H54 (cell line): ENCODE measurements at places on chromosomes 3 and 15.

GRCh38 chr3:72661115-72661457 is 187.2 kb downstream of the SHQ1 start:
- peak; percentile 78 for DNase-seq

DNA sequence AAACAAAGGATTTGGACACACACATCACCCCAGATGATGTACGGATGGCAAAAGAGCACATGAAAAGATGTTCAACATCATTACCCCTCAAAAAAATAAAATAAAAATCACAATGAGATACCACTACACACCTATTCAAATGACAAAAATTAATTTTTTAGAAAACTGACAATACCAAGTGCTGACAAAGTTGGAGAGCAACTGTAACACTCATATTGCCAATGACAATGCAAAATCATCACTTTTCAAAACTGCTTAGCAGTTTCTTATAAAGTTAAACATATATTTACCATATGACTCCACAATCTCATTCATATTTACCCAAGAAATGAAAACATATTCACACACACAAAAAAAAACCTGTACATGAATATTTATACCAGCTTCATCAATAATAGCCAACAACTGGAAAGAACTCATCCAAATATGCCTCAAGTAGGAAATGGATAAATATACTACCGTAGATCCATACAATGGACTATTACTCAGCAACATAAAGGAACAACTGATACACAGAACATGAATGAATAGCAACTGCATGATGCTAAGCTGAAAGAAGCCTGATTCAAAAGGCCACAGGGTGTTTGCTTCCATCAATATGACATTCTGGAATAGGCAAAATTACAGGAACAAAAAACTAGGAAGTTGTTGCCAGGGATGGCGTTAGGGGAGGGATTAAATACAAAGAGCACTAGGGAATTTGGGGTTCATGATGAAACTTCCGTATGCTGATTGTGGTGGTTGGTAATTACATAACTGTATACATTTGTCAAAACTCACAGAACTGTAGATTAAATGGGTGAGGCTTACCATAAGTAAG is 1.3 kb downstream of the FSIP1 start:
- DNase-seq: no peak

- no peak for DNase-seq
Observed at GRCh38 chr3:123412811-123413604, 35.9 kb downstream of the ADCY5 start.

GRCh38 chr3:40837300-40837699 is 312.5 kb downstream of the ZNF621 start:
- DNase-seq: no peak

DNA sequence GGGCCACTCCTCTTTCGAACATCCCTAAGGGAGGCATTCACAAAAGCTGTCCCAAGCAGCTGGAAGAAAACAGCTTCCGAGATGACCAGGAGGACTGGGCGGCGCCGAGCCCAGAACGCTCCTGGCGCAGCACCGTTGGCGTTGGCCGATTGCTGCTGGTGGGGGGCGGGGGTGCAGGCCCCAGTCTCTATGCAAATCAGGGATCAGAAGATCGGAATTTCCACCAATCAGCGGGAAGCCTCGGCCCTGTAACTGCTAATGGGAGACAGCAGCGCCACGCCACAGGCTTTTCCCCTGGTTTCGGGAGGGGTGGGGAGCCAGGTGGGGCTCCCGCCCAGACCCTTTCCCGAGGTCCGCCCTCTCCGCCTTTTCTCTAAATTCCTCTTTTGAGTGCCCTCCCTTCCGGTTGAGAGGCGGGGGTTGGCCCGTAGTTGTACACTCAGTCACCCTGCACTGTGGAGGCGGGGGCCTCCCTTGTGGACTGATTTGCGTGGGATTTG is 27.0 kb downstream of the HMCES start:
- DNase-seq: no peak

DNA sequence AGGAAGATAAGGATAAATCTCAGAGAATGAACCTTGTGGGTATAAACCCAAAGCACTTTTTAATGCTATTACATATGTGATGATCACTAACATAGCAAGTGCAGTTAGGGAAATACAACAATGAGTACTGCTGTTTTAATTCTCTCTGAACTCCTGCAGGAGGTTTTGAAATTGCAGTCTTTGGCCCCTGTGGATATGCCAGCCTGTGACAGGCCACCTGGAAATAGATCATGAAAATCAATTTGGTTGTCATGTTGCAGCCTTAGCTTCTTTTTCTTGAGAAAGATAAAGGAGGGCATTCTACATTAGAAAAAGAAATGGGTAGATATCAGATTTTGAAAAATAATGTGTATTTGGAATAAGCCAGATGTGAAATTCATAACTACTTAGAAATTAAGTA is 103.6 kb downstream of the RSRC1 start:
- no peak for DNase-seq

GRCh38 chr3:8746780-8747345 is 13.3 kb downstream of the CAV3 start:
- no peak for DNase-seq

- no peak for DNase-seq
Observed at GRCh38 chr3:37467761-37468160, 293.4 kb upstream of the LRRFIP2 start.

DNA sequence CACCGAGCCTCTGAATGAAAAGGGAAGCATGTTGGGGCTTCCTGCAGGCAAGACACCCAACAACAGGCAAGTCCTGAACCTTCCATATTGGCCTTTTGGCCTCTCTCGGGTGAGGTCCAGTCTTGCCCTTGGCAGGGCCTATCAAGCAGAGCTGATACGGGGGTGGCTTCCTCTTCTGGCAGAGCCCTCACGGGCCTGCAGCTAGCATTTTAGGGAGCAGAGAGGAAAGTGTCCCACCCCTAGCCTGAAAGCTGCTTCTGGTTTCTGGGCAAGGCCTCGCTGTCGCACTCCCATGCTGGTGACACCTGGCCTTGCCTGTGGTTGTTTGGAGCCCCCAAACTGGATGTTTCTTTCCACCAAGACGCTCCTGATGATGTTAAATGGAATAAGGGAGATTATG is 31.8 kb upstream of the CTSH start:
- DNase-seq: no peak

DNA sequence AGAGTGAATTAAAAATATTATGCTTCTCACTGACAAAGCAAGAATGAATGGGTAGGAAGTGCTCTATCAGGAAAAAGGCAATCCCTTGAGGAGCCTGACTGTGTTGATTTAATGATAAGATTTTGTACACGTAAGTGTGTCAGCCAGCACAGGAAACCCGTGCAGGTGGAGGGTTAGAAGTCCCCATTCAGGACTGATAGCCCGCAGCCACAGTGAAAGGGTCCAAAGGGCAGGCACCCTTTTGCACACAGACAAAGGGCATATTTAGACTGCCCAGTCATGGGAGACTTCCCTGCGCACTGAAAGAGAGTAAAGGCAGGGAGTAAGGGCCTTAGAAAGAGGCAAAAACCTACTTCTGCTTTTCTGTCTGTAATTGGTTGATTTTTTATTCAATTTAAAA is 26.4 kb upstream of the SKIL start:
- no peak for DNase-seq

- DNase-seq: no peak
Observed at GRCh38 chr15:52808441-52808840, 18.3 kb upstream of the ONECUT1 start.

GRCh38 chr3:171813897-171814460 is 3.7 kb upstream of the PLD1 start:
- no peak for DNase-seq

- DNase-seq: no peak
Observed at GRCh38 chr3:18097473-18097872, 327.7 kb downstream of the SATB1 start.

GRCh38 chr15:68298882-68299381 is 21.4 kb downstream of the FEM1B start:
- DNase-seq: no peak

DNA sequence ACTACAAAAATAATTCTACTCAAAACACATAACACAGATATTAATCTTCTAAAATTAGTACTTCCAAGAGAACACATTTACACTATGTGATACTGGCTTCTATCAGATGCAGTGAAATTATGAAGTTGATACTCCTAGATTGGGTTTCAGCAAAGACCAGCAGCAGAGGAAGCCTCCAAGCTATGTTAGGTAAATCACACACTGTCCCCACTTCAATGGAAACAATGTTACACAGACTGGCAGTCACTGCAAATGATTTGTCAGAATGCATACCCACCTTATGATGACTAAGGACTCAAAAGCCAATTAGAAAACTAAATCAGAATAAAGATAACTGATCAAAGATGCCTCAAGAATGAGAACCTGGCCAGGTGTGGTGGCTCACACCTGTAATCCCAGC is 90.1 kb upstream of the MYO5C start:
- DNase-seq: no peak

DNA sequence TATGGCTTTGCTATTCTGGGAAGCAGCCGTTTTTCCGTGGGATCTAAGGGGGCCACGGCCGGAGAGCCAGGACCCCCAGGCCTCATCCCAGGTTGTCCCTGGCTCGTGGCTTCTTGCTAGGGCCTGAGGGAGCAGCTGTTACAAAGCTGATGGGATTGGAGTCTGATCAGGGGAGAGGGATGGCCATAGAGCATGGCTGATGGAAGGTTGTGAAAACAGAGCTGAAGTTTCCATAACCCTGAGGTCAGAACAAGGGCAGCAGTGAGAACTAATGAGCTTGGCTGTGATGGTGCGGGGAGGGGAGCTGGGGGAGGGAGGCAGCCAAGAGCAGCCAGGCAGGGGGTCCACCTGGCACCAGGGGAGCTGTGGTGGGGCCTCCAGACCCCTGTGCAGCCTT is 63.0 kb downstream of the LINGO1 start:
- no peak for DNase-seq

GRCh38 chr15:33982516-33982915 is 14.2 kb downstream of the CHRM5 start:
- DNase-seq: no peak

GRCh38 chr3:161343986-161344385 is 27.3 kb downstream of the SPTSSB start:
- no peak for DNase-seq

- DNase-seq: no peak
Observed at GRCh38 chr3:160566499-160566898, 1.1 kb upstream of the KPNA4 start.

DNA sequence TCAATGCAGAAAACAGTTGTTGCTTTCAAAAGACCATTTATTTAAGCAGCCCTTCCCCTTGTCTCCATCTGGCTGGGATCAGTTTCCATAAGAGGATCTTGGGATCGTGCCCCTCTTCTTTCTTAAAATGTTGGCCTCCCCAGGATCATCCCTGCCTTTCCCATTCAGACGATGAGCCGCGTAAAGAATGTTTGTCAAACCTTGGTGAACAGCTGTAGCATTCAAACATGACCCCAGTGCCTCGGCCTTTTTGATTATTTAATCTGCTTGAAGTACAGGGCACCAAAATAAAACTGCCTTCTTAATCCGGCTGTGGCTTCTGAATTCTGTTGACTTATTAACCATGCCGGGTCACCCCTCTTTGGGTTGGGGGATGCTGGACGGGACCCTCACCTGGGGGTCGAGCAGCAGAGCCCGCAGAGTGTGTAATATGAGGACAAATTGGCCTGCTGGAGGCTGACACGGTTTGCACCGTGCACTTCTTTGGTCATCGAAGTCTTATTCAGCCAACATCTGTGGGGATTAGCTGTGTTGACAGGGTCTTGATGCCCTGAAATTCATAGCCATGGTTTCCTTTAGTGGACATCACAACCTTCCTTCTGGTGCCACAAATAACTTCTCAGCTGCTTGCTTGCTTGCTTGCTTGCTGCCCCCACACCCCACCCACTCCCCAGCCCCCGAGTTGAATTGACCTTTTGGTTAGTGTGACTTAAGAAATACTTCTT is at the start of gene LRTM1:
Gene LRTM1, minus strand, starts transcription at position 14 of the 725 bp plus-strand sequence. CDS start 148 bp downstream, outside the sequence.
- DNase-seq: no peak

GRCh38 chr3:190605385-190605784 is 91.5 kb downstream of the IL1RAP start:
- no peak for DNase-seq

DNA sequence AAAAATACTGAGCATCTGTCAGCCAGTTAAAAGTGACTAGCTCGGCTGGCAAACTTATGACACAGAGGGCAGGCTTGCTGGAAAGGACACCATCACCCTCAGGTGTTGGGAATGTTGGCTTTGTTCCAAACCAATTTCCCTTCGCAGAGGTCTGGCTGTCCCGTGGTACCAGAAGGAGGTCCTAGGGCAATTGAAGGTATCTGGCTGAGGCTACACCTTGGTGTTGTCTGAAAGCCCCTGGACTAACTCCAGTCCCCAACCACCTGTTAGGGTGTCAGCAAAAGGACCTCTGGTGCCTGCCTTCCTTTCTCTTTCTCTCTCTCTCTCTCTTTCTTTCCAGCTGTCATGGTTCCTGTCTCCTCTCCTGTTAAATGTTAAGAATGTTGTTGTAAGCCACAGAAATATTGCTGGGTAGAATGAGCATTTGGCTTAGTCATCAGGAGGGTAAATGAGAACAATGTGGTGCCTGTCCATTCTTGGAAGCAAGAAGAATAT is 12.5 kb downstream of the PRR20G start:
- DNase-seq: no peak

DNA sequence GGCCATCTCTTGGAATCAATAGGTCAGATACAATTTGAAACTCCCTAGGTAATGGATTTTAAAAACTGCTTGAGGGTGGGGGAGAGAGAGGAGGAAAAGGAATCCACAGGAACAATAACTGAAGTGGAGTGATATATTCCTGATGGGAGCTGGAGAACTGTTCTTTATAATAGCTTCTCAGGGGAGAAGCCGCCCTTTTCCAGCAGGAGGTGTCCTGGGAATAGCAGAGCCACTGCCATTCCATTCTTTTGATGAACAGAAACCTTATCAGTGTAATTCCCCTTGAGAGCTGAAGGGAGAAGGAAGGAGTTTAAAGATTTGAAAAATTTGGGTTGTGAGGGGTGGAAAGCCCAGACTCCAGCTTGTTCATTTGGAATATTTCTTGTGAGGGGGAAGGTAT is 504.9 kb upstream of the DPH6 start:
- no peak for DNase-seq

- DNase-seq: no peak
Observed at GRCh38 chr3:61667814-61668213, 106.4 kb downstream of the PTPRG start.
